ENCODE measurements at places on chromosomes 2 and 18.

GRCh38 chr2:144686518-144687215 lies 166.7 kb upstream of the ZEB2 start:
- DNase-seq: no peak

GRCh38 chr2:158997037-158997790 lies 28.8 kb downstream of the TANC1 start:
- no peak for DNase-seq

- DNase-seq: no peak
These were observed 434.5 kb upstream of the RAB12 start for GRCh38 chr18:8174771-8175170.

DNA sequence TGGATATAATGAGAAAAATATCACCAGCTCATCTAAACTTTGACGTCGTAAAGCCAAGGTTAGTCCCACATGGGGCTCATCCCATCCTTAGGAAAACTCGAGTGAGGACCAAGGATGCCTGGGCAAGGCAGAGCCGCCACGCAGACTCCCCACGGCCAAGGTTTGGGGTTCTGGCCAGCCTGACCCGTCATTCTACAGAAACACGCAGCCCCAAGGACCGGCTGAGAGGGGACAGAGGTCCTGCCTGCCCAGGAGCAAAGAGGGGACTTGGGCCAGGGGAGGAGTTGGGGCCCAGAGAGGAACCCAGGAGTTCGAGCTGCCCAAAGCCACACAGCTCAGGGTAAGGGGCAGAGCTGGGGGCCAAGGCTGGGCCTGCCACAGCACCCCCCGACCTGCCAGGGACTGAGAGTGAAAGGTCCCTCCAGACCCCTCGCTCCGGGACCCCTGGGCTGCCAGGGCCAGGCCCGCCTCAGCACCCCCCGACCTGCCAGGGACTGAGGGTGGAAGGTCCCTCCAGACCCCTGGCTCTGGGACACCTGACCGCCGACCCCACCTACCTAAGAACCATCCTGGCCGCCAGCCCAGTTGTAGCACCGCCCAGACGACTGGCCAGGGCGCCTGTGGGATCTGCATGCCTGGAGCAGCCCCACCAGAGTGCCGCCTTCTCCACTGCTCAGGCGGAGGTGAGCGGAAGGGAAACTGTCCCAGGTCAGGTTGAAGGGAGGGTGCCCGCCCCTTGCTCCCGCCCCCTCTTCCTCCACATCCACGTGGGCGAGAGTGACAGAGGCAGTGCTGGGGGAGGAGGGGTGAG lies at the start of gene PDCD1:
TSS of gene PDCD1 (minus strand) at position 689 of the 811 bp plus-strand sequence. CDS start at position 633, 56 bp downstream.
- DNase-seq: peak; percentile 75

GRCh38 chr2:145652571-145653545 lies 1132.9 kb upstream of the ZEB2 start:
- no peak for DNase-seq

All from activated CD4-positive, alpha-beta T cell treated with anti-CD3 and anti-CD28 coated beads, Interleukin-2, amount 50 U/mL, for 4 hours (primary cell).